ENCODE measurements at places on chromosomes 7 and 10. TPM values are rescaled to one million over a fixed set of nuclear protein-coding genes. Genes with fewer than 3 reads are reported as not detected.

The HOGA1 gene
- 0.77 TPM for total RNA-seq

The PLXDC2 gene
- 17.1 TPM for total RNA-seq

- no peak for DNase-seq
Observed at GRCh38 chr10:89269433-89270152, 18.0 kb upstream of the LIPA start.

DNA sequence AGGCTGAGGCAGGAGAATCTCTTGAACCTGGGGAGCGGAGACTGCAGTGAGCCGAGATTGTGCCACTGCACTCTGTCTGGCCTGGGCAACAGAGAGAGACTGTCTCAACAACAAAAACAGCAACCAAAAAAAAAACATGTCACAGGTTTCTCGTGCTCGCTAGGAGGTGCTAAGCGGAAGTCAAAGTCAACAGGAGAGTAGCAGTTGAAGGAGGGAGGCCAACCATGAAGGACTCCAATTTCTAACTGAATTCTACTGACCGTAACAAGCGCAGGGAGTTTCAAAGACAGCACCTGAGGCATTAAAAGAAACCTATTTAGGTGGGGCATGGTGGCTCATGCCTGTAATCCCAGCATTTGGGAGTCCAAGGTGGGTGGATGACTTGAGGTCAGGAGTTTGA is 19.4 kb downstream of the KIN start:
- DNase-seq = no peak

The FGF8 gene
- total RNA-seq = not detected

DNA sequence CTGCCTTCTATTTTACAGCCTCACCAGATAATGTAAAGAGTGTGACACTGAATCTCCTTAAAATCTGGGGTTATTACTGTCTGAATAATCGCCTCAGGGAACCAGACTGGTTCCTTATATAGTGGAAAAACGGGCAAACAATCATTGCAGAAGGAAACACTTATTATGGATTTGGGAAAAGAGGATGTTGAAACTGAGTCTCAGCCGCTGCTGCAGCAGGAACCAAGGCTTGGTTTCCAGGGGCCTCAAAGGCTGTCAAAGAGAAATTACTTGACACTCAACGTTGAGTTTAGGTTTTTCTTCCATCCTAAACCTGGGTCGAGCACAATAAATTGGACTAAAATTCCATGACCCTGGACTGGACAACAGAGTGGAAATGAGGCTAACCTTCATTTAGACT is 103.8 kb upstream of the AHR start:
- no peak for DNase-seq

- no peak for DNase-seq
Observed at GRCh38 chr7:129799350-129799955, 153.3 kb downstream of the UBE2H start.

DNA sequence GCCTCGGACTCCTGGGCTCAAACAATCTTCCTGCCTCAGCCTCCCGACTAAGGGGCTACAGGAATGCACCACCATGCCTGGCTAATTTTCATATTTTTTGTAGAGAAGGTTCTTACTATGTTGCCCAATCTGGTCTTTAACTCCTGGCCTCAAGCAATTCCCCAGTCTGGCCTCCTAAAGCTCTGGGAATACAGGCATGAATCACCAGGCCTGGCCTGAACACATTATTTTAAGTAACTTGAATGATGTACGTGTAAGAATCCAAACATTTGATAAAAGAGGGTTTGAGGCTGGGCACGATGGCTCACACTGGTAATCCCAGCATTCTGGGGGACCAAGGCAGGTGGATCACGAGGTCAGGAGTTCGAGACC is 13.0 kb upstream of the BAMBI start:
- DNase-seq = no peak

- peak; percentile 15 for DNase-seq
Observed at GRCh38 chr10:21273400-21273968, 252.0 kb downstream of the SKIDA1 start.

- DNase-seq = no peak
Observed at GRCh38 chr7:41994746-41995110, 242.3 kb downstream of the GLI3 start.

GRCh38 chr7:13017333-13017857 is 330.0 kb downstream of the ARL4A start:
- no peak for DNase-seq

GRCh38 chr10:78063236-78063635 is 29.6 kb downstream of the RPS24 start:
- no peak for DNase-seq

- peak; percentile 86 for DNase-seq
Observed at GRCh38 chr10:102009801-102010425, 46.1 kb downstream of the ARMH3 start.

DNA sequence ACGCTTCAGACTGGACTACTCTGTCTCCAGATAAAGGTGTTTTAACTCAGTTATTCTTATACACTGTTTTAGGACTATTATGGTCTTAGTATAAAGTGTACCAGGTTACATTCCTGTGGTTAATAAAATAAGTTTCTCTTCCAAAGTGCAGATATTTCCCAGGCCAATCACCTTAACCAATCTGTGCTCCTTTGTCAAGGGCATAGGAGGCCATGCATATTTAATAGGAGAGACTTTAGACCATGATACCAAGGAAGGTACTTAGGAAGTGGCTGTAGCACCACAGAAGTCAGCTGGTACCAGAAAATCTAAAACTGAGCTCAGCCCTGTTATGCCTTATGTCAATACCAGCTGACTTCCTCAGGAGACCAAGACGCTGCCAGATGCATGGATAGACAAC is 226.5 kb upstream of the TMEM72 start:
- no peak for DNase-seq

- no peak for DNase-seq
Observed at GRCh38 chr7:117011419-117012260, 58.3 kb downstream of the ST7 start.

The AMPH gene
- not detected for total RNA-seq

The AGAP5 gene
- 1.3 TPM for total RNA-seq

The GUSB gene
- 37.7 TPM for total RNA-seq

DNA sequence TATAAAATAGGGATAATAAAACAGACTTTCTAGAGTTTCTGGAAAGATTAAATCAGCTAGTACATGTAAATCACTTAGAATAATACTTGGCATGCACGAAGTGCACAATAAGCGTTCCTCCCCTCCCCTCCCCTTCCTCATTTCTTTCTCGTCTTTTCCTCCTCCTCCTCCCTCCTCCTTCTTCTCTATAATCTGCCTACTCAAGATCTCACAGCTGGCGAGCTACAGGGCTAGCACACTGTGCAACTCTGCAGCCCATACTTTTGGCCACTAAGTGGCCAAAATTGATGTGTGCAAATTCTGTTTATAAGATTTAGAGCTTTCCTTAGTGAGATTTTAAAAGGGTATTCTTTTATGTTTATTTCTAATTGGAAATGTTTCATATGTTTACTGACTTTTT is 565.3 kb downstream of the PHTF2 start:
- DNase-seq = no peak

DNA sequence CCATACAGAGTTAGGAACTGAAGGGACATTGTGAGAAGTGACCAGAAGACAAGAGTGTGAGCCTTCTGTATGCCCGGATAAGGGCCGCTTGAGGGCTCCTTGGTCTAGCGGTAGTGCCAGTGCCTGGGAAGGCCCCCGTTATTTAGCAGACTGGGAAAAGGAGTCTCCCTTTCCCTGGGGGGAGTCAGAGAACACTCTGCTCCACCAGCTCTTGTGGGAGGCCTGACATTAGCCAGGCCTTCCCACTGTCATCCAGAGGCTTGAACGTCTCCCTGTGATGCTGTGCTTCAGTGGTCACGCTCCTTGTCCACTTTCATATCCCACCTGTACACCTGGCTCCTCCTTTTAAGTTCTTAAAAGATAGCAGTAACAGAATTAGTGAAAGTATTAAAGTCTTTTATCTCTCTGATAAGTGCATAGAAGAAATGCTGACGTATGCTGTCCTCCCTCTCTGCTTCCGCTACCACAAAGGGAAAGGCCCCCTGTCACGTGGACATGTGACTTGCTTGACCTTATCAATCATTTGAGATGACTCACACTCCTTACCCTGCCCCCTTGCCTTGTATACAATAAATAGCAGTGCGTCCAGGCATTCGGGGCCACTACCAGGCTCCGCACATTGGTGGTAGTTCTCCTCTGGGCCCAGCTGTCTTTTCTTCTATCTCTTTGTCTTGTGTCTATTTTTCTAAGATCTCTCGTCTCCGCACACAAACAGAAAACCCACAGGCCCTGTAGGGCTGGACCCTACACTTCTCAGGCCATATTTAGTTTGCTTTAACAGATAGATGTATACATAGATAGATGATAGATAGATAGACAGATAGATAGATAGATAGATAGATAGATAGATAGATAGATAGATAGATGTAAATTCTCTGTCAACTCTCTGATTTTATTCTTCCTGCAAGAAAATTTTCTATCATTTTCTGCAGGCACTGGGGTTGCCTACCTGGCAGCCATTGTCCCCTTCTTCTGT is 131.5 kb upstream of the JCAD start:
- DNase-seq = peak; percentile 42

The C7orf57 gene
- total RNA-seq = not detected

DNA sequence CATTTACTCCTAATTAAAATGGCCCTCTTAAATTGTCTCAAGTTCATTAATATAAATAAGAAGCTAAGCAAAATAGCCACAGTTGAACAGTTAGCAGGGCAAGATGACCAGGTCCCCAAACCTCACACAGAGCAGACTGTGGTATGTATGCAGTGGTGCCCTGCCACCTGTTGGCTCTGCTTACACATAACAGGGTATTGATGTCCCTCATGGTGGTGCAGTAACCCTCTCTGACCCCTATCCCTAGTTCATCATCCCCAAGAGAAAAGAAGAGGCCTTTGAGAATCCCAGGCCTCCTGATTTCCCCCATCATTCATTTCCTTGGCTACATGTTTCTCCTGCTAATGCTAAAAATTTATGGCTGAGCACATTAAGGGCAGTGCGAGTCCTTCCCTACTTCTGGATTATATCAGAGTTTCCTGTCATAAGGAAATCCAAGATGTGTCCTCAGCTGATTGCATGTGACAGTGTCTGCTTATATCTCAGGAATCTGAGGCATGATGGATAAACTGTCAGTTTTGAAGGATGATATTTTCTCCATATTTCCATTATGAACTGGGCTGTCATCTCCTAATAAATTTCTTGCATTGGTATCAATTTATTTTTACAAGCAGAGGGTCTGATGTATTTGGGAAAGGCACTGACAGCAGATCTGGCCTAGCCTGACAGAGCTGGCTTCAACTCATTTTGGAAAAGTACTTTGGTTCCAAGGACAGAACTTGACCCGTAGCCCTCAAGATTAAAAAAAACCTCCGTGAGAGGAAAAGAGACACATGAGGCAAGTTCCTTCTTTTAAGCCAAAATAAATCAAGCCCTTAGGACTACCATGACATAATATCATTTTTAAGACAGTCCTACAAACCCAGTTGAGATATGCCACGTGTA is 880.6 kb downstream of the LRMDA start:
- DNase-seq = no peak

- DNase-seq = no peak
Observed at GRCh38 chr7:130740606-130741005, 6.6 kb upstream of the KLF14 start.

DNA sequence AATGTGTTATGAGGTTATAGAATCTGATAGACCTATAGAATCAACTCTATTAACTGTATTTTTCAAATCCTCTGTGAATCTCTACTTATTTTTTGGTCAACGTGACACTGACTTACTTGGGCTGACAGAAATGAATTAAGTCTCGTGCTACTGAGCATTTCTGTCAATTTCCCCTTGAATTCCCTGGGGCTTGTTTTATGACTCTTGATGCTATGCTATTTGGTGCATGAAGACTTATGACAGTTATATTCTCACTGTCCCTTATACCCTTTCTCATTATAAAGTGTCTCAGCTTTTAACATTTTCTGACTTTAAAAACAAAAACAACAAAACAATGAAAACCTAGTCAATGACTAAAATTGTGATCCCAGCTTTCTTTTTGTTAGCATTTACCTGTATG is 68.5 kb upstream of the OPALIN start:
- no peak for DNase-seq

GRCh38 chr10:59073456-59074053 is 102.9 kb upstream of the PHYHIPL start:
- no peak for DNase-seq

DNA sequence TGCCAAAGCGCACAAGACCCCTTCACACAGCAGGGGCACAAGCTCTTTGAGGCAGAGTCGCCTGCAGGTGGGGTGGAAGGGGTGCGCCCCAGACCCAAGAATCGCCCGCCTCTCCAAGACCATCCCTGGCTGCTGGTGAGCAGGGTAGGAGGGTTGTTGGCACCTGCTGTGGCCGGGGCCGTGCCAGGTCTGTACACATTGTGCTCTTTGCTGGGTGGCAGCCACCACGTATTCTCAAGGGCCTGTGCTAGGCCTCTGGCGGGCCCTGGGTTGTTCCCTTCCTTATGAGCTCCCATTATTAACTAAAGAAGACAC is 84.4 kb downstream of the LHPP start:
- DNase-seq = no peak

DNA sequence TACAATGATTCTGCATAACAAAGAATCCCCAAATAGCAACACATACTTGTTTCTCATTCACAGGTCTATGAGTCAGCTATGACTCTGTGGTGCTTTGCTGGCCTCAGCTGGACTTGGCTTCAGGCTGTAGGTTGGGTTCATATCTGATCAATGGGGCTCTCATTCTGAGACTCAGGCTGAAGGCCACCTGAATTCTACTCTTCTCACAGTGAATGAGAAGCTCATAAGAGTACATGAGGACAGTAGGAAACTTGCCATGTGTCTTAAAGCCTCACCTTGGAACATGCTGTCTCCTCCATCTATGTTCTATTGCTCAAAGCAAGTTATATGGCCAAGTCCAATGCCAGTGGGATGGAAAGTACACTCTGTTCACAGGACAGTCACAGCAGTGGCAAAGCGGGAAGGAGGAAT is 292.9 kb downstream of the BMPER start:
- DNase-seq = no peak

The PIP gene
- total RNA-seq = not detected

The ARHGAP22 gene
- 2.7 TPM for total RNA-seq

The GPER1 gene
- total RNA-seq = 2.3 TPM

All from dermis microvascular lymphatic vessel endothelial cell (primary cell).